ENCODE measurements at places on chromosomes 3 and 15.

GRCh38 chr15:78619022-78619950 lies 1.5 kb downstream of the CHRNA3 start:
- no peak for DNase-seq

DNA sequence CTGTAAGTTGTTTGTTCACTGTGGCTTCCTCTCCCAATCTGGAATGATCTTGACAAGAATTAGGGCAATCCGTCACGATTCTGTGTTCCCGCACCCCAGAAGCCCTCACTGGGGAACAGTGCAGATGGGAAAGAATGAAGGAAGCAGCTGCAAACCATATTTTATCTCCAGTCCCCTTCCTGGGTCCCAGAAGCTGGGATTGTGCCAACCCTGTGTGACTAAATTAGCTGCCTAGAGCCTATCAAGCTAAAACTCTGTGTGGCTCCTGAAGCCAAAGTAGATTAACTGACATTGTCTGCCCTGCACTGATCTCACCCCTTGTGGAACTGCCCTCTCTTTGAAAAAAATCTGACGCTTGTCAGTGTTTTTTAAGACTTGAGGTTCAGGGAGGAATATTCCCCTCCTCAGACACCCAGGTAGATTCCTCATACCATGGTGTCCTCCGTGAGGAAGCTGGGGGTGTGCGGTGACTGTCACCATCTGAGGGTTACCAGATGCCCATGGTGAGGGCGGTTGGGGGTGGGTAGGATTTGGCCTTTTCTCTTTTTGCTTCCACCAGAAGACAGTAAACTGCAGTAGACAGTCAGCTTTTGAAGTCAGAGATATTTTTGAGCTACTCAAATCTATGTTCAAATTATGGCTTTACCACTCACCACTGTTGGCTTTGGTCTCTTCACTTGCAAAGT lies 358.3 kb upstream of the TPM1 start:
- no peak for DNase-seq

- DNase-seq, result no peak
These were observed 49.2 kb downstream of the MRPL3 start for GRCh38 chr3:131453533-131453932.

GRCh38 chr15:90025489-90026033 lies 24.4 kb downstream of the ZNF710 start:
- DNase-seq, result no peak

- DNase-seq, result no peak
These were observed 160.5 kb upstream of the NSMCE3 start for GRCh38 chr15:29430124-29430523.

- no peak for DNase-seq
These were observed 627 bp upstream of the PLS1 start for GRCh38 chr3:142595581-142595950.

- DNase-seq, result no peak
These were observed 238.6 kb upstream of the TMC3 start for GRCh38 chr15:81612631-81613030.

- peak; percentile 26 for DNase-seq
These were observed 1.3 kb upstream of the THBS1 start for GRCh38 chr15:39579487-39580116.

DNA sequence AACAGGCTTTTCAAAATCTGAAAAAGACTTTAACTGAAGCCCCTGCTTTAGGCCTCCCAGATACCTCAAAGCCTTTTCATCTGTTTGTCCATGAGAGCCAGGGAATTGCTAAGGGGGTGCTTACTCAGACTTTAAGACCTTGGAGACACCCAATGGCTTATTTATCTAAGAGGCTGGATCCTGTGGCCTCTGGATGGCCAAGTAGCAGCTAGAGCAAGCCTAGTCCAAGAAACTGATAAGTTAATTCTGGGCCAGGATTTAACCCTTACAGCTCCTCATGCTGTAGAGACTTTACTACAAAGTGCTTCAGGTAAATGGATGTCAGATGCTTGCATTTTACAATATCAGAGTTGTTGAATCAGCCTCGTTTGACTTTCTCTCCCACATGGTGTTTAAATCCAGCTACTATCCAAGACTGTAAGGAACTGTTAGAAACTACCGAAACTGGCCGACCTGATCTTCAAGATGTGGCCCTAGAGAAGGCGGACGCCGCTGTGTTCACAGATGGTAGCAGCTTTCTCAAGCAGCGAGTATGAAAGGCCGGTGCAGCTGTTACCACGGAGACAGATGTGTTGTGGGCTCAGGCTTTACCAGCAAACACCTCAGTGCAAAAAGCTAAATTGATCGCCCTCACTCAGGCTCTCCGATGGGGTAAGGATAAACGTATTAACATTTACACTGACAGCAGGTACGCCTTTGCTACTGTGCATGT lies 3.3 kb downstream of the DET1 start:
- DNase-seq, result no peak

- DNase-seq, result no peak
These were observed 275.0 kb upstream of the LYSMD4 start for GRCh38 chr15:100008258-100008657.

- DNase-seq, result peak; percentile 4
These were observed 249.9 kb downstream of the CACNA2D3 start for GRCh38 chr3:54372232-54372631.

GRCh38 chr3:34842706-34843480 lies 796.4 kb upstream of the ARPP21 start:
- DNase-seq, result no peak

- peak; percentile 95 for DNase-seq
These were observed 171.5 kb downstream of the ZMAT3 start for GRCh38 chr3:178900029-178900646.

DNA sequence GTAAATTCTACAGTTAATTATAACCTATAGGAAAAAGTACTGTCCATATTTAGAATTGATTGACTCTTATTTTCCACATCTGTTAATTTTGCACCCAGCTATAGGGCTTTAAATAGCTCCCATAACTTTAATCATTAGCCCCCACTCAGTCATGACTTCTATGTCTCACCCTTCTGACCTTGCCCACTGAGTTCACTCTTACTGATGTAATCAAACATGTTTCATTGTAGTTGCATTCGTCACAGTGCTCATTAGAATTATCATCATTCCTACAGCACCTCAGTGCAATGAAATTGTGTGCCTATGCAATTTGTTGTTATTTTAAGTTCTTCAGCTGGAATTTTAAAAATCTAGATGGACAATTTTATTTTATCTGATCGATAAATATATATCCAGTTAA lies 151.4 kb downstream of the TIGIT start:
- no peak for DNase-seq

DNA sequence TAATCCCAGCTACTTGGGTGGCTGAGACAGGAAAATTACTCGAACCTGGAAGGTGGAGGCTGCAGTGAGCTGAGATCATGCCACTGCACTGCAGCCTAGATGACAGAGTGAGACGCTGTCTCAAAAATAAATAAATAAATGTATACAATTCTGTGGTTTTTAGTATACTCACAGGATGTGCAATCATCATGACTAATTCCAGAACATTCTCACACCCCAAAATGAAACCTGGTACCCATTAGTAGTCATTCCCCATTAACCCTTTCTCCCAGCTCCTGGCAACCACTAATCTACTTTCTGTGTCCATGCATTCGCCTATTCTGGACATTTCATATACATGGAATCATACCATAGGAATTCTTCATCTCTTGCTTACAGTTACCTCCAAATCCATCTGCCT lies 44.5 kb downstream of the LRRFIP2 start:
- no peak for DNase-seq

- no peak for DNase-seq
These were observed 717 bp downstream of the PXK start for GRCh38 chr3:58333206-58334012.

GRCh38 chr3:67291287-67292252 lies 293.5 kb downstream of the KBTBD8 start:
- DNase-seq, result peak; percentile 16

DNA sequence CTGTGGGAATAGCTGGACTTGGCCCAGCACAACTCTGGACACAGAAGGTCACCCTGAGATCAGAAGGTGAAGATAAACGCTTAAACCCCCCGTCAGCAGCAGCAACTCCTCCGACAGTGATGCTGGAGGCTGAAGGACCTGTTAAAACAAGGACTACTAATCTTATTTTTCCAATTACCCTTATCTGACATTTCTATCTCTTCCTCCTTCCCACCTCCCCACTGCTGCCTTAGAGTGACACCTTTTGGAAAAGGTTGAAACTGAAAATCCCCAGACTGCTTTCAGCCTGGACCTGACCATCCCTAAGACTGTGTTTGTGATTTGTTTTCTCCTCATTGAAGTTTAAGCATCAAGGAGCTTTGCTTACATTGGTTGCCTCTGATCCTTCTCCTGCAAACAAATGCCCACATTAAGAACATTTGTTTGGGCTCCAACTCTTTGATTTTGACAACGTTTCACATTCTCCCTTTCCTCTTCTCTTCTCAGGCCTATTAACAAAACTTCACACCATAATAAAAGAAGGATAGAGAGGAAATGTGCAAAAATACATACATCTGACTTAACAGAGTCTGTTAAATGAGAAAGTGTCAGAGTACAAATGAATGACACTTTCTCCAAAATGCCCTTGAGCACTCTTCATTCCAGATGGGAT lies 410.6 kb upstream of the WNT5A start:
- no peak for DNase-seq

Measured in COR-L47 (cell line).